Left ventricle myocardium superior (tissue), 1 donor: ENCODE measurements at places on chromosomes 3 and 15. TPM values are rescaled to one million over a fixed set of nuclear protein-coding genes. Genes with fewer than 3 reads are reported as not detected.

GRCh38 chr15:77556622-77557021 lies 76.1 kb downstream of the LINGO1 start:
- DNase-seq = no peak

DNA sequence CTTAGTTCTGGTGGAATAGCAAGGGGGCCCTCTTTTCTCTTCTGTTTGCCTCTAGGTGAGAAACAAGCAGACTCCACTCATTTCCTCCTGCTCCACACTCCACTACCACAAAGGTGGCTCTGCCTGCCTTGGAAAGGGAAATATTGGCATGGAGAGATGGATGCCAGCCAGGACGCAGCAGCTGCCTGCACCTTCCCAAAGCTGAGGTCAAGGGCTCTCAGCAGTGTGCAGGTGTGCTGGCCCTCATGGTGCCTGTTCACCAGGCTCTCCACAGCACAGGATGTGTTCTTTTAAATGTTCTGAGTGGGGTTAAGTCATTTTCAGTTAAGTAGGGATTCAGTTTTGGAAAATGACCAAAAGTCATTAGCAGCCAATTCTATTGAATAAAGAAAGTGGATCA lies 211.2 kb upstream of the STRIT1 start:
- DNase-seq = no peak

- no peak for DNase-seq
Measured at GRCh38 chr3:175980486-175981090, 1121.5 kb downstream of the NAALADL2 start.

DNA sequence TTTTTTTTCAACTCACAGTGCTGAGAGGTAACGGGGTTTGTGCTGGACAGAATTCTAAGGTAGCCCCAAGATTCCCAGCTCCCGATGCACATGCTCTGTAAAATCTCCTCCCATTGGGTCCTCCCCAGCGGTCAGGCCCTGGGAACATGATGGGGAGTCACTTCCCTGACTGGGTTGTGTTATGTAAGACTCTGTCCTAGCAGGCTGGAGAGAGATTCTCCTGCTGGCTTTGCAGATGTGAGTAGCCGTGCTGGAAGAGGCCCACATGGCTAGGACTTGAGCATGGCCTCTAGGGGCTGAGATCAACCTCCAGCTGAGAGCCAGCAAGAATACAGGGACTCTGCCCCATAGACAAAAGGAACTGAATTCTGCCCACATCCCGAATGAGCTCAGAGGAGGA lies 83.7 kb upstream of the OXTR start:
- DNase-seq = peak; percentile 35

DNA sequence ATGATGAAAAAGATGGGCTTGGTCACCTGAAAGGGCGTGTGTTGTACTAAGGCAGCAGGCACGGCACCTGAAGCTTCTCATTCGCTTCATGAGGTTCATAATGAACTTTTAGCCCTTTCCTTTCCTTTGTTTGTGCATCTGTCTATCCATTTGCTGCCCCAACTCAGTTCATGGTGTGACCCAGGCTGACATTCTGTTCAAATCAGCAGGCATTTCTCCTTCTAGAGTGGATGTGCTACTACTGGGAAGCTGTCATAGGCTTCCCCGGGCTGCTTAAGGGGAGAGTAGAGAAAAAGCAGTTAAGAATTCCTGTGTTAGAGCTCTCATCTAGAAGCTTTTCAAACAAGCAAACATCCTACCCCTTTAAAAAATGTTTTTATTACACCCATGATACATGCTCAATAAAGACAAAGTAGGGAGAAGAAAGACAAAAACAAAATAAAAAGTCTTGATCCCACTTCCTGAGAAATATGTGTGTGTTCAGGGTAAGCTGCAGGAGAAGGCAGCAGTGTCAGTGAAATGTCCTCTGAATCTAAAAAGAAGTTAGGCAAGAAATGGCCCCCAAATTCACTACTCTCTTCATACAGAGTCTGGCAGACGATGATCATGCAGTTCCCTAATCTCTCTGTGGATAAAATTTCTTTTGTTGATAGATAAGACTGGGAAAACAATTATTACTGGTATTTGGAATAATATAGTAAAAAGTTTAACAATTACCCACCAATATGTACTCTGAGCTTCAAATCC lies 136.9 kb upstream of the PFN2 start:
- no peak for DNase-seq

- DNase-seq = no peak
Measured at GRCh38 chr3:125054062-125054448, 1.7 kb downstream of the HEG1 start.

Gene MST1R
- total RNA-seq = 2.3 TPM

Gene GOLGA8J
- not detected for total RNA-seq
